Activated CD4-positive, alpha-beta T cell treated with anti-CD3 and anti-CD28 coated beads for 4 hours (primary cell): ENCODE measurements at places on chromosomes 4 and X.

DNA sequence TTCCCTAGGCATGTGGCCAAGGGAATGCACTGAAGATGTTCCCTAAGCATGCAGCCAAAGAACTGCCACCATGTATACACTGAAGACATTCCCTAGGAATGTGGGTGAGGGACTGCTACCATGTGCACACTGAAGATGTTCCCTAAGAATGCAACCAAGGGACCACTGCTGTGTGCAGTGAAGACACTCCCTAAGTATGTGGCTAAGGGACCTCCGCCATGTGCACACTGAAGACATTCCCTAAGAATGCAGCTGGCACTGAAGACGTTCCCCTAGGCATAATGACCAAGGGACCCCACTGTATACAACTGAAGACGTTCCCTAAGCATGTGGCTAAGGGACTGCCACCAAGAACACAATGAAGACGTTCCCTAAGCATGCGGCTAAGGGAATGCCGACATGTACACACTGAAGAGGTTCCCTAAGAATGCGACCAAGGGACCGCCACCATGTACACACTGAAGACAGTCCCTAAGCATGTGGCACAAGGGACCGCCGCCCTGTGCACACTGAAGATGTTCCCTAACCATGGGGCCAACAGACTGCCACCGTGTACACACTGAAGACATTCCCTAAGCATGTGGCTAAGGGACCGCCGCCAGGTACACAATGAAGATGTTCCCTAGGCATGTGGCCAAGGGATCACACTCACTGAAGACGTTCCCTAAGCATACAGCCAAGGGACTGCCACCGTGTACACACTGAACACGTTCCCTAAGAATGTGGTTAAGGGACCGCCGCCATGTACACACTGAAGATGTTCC lies 25.6 kb downstream of the DHRSX start:
- no peak for DNase-seq

DNA sequence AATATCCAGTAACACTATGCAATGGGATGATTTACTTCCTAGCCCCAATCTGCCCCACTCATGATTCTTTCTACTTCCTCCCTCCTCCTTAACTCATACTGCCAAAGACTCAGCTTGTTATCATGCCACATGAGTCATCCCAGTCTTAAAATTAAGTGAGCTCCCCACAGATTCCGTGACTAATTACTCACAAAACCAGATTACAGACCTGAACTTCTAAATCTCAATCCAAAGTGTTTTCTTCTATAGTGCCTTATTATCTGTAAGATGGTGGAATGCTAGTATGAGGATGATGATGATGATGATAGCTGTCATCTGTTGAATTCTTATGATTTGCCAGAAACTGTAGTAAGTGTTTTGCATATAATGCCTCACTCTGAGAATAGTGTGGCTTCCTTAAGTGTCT lies 27.7 kb upstream of the GPC3 start:
- DNase-seq = no peak

DNA sequence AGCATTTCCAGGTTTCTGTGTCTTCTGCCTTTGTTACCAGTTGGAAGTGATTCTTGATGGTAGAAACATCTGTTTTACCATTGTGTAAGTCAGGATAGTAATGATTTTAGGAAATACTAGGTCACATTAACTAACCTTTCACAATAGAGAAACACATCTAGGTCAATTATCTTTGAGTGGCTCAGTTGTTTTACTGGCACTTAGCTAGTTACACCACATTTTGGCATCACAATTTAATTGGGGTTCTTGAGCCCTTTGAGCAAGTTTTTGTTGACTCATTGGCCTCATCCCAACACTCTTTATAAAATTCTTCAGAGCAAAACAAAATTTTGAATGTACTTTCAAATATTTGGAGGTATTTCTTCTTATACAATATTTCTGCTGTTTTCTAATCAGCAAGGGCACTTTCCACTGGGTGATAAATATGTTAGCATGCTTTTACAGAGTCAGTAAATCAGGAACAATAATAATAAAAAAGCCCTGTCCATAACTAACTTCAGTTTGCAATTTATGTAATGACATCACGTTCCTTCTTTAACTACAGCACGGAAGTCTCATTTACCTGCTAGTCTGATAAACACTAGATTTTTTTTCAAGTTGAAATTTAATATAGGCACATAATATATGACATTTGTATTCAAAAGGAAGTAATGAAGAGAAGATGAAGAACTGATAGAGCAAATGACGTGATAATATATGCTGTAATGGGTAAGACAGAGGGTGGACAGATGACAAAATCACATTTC lies 64.8 kb upstream of the GK2 start:
- DNase-seq = no peak

DNA sequence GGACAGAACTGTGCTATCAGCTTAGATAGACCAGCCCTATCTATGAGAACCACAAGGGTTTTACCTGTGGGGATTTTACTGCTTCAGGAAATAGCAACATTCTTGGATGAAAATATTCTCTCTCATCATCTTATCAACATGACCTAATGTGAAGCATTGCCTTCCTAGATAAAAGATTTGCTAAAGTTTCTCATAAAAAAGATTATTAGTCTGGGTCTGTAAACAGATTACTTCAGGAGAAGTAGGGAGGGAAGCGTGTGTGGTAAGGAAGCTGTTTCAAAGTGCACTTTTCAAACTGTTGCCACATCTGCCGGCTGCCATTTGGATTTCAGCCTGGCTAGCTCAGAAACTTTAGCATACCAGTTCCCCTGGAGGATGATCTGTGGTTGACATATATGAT lies at the start of gene NOX1:
NOX1 (minus strand) TSS at position 35 of the 400 bp plus-strand sequence. CDS start 220 bp downstream, outside the sequence.
- no peak for DNase-seq

DNA sequence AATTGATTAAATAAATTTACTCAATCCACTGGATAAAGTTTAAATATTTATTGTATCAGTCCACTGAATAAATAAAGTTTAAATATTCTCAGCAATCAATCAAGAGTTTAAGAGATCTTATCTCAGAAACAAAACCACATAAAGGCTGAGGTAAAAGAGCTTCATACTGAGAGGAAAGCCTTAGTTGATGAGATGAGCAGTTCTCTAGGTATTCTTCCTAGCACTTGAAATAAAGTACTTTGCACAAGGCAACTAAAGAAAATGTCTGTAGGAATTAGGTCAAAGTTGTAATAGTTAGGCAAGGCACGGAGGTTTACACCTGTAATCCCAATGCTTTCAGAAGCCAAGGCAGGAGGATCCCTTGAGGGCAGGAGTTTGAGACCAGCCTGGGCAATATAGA lies 63.5 kb downstream of the UCHL1 start:
- DNase-seq = no peak

GRCh38 chr4:3237712-3238560 lies 11.0 kb upstream of the MSANTD1 start:
- no peak for DNase-seq

GRCh38 chrX:51614353-51615012 lies 4.2 kb downstream of the CENPVL3 start:
- DNase-seq = no peak

DNA sequence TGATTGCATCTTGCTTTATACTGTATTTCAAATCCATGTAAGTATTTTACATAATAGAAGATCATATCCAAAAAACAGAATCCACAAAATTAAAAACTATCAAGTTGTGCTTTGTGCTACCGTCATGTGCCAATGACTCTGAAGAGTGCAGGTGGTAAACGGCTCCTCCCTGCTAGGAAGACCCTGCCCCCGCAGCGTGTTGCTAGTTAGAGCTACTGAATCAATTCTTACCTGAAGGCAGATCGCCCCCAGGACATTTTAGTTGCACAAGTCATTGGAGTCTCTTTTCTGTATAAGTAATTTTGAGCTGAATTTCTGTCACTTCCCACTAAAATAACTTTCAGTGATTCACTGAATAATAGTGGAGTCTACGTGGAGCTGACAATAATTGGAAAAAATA lies 599.5 kb upstream of the ZFP42 start:
- DNase-seq = no peak

- no peak for DNase-seq
Observed at GRCh38 chr4:2303121-2303685, 41.3 kb upstream of the MXD4 start.

DNA sequence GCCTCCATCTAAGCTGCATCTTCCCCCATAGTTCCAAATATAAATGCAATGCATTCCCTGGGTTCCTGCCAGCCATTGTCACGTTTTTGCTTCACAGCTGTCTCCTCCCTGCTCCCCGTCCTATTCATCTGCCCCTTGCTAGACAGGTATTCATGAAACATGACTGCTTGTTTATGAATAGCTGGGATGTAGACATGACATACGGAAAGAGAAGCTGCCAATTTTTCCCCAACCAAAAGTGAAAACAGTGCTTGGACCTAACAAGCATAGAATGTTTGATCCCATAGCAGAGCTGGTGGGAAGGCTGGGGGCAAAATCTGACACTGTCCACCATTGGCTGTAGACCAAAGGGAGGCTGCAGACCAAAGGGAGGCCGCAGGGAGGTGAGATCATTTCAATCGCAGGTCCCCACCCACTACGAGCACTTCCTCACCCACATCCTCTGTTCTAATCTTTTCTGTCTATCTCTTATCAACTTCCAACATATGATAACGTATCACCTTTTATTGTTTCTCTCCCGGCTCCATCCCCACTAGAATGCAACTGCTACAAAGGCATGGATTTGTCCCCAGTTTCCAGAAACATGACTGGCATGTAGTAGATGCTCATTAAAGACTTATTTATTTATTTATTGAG lies 8.5 kb upstream of the GYG2 start:
- no peak for DNase-seq

DNA sequence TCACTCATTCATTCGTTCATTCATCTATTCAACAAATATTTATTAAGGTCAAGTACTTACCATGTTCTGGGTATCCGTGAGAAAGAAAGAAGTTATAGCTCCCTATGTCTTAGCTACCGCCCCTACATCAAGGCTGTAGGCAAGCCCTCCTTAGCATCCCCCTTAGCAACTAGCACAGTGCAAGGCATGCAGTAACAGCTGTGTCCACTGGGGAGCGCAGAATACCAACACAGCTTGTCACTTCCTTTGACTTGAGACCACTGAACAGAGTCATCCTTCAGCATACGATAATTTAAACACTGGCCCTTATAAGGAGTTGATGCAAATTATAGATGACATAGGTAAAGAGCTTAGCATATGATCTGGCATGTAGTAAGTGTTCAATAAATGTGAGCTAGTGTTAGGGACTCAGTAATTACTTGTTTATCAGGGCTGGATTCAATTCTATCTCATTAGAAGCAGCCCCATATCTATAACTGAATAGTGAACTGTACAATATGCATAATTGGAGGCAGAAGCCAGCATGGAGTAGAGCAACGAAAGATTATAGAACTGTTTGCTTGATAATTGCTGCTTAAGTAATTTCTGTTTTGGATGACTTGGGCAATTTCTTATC lies 8.7 kb downstream of the KIAA1210 start:
- DNase-seq = peak; percentile 47

GRCh38 chr4:138003248-138003647 lies 238.9 kb downstream of the SLC7A11 start:
- DNase-seq = no peak

DNA sequence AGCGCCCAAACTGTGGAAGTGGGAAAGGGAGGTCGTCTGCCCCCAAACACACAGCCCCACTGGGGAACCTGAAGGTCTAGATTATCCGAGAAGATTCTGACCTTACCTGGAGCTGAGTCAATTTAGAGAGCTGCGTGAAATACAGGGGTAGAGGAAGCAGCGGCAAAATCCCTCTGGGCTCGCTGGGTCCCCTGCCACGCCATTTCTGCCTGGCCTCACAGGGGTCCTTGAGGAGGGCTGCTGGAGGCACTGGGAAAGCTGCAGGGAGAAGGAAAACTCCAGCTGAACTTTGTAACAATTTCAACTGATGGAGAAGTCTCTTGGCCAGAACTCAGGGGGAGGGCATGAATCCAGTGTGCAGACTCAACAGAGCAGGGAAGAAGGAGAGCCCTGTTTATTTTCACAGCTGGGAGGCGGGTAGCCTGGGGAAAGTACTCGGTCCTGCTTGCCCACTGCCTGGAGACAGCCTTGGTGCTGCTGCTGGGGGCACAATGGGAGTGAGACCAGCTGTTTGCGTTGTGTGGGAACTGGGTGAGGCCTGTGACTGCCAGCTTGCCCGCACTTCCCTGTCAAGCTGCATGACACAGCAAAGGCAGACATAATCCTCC lies 93.2 kb upstream of the MAPK10 start:
- no peak for DNase-seq

- DNase-seq = no peak
Observed at GRCh38 chr4:141576585-141577110, 59.7 kb upstream of the IL15 start.
